ENCODE measurements at places on chromosomes 12 and 14.

- DNase-seq, result no peak
Observed at GRCh38 chr12:77847060-77847541, 16.4 kb downstream of the NAV3 start.

GRCh38 chr12:132743831-132744230 lies 17.8 kb downstream of the ANKLE2 start:
- no peak for DNase-seq

DNA sequence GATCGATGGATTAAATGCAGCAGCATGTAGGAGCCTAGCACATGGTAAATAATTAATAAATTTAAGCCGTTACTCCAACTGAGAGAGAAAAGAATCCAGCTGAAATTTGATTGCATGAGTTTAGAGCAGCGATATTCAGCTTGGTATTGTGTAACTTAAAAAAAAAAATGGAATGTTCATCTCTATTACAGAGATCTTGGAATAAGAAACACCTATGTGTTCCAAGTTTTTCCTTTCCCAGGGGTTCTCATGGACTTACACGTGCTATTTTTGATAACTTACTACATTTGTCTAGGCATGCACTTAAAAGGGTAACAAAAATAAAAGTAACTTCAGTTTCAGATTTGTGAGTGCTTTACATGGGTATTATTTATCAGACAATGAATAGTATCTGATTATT lies 122.8 kb downstream of the RASSF9 start:
- DNase-seq, result no peak

DNA sequence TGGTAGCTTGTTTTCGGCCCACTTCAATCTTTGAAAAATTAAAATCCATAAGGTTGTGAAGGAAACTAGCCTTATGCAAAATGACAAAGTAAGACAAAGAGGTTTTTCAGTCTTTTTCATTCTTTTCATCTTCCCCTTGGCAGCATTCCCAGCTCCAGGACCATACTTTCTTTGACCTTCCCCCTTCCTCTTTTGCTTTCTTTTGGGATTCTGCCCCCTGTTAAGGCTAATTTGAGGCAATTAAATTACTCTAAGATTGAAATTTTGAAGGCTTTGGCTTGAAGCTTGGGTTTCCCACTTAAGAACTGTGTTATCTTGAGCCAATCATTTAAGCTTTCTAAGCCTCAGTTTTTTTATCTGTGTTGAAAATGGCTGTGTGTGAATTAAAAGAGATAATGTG lies 124.9 kb downstream of the DACT1 start:
- DNase-seq, result no peak

DNA sequence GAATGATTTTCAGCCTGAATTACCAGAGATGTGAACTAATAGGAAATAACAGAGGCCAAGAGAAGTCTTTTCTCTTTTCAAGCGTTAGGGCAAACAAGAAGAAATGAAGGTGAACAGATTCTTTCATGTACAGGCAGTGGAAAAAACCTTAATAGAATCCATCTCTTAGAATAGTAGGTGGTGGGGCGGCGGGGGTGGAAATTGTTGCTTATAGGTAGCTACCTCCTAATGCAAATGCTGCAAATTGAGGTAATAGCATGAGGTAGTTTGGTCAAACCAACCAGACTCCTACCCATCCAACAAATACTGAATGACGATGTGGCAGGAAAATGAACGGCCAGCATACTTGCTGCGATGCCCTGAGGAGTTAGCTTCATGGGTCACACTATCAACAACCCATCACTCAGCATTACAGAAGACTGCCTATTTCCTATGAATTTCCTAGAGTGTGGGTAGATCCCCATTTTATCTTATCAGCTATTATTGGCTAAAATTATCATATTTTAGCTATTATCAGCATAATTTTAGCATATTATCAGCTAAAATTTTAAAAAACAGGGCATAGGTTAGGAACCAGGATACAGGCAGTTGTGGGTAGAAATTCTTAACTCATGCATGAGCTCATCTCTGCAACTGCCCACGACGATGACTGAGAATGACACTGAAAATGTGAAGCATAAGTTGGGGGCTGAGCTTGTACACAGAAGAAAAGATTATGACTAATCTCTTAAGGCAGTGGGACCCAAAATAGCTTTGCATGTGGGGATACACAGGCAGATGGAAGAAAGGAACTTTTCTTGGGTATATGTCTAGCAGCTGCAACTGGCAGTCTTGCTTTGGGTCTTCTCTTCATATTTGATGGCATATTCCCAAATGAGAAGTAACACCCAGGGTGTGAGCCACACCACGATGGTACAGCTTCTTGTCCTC lies 68.7 kb downstream of the NIN start:
- no peak for DNase-seq

DNA sequence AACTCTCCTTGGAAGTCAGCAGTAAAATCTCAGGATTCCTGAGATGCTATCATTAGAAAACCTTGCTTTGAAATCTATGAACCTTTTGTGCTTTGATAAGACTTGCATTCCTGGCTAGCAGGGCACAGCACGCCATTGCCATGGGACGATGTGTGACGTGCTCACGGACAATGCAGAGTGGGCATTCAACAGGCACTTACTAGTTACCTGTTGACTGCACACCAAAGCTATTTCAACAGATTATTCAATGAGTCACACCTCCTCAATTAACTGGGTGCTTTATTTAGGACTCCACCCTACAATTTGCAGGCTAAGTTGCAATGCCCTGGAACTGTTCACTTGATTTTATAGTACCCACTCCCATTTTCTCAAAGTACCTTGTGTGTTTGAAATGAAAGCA lies 11.3 kb downstream of the NOS1 start:
- no peak for DNase-seq

- DNase-seq, result no peak
Observed at GRCh38 chr12:55041345-55042055, 21.7 kb downstream of the NEUROD4 start.

- no peak for DNase-seq
Observed at GRCh38 chr12:74145328-74145727, 392.3 kb upstream of the ATXN7L3B start.

GRCh38 chr14:60650373-60650961 lies 1.2 kb upstream of the SIX1 start:
- DNase-seq, result no peak
